ENCODE measurements at places on chromosomes 3 and 15.

DNA sequence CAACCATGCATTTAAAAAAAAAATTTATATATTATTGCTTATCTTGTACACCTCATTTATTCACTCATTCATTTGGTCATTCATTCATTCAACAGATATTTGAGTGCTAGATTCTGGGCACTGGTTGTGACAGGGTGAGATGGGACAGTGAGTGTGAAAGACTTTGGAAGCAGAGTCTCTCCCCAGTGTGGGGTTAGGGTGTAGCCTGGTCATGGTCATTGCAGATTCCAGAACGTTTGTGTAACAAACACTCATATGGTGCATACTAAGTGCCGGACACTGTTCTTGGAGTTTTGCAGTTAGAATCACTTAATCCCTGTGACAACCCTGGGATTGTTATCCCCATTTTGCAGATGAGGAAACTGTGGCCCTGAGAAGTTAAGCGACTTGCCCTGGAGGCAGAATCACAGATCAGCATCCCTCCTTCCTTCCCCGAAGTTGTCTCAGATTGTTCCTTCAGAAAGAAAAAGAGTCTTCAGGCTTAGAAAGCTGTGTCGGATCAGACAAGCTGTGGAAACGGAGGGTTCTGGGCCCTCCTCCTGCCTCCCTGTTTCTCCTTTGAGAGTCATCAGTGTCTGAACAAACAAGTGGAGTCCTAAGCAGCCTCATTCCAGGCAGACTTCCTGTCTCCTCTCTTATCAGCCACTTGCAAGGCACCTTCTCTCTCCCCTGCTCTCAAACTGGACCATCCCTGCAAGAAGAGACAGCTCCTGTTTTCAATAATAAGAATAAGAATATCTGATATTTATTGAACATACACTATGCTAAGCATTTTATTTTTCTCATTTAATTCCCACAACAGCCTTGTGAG is 6.3 kb downstream of the LOXL1 start:
- no peak for DNase-seq

DNA sequence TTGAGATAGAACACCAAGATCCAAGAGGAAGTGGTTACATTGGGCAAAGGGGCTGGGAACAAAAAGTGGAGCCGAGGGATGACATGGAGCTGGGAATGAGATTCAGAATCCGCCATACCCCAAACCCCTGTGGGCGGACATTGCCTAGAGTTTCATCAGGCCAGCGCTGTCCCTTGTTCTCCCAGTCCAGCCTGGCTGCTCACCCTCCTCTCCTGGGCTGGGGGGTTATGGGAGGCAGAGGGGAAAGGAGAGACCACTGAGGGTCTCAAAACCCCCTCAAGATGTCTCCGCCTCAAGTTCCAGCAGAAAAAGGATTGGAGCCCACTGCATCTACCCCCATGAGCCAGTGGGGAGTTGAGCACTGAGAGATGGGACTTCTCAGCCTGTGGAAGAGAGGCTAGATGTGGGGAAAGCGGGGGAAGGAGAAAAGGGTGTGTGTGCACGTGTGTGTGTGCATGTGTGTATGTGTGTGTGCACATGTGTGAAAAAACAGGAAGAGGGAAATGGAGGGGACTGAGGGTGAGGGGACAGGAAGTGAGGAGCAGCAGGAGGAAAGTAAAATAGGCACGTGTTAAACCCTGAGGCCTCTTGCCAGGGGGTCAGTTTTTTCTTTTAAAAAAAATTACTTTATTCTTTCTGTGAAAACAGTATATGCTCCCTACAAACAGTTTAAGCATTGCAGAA is 14.3 kb downstream of the GRM2 start:
- no peak for DNase-seq

DNA sequence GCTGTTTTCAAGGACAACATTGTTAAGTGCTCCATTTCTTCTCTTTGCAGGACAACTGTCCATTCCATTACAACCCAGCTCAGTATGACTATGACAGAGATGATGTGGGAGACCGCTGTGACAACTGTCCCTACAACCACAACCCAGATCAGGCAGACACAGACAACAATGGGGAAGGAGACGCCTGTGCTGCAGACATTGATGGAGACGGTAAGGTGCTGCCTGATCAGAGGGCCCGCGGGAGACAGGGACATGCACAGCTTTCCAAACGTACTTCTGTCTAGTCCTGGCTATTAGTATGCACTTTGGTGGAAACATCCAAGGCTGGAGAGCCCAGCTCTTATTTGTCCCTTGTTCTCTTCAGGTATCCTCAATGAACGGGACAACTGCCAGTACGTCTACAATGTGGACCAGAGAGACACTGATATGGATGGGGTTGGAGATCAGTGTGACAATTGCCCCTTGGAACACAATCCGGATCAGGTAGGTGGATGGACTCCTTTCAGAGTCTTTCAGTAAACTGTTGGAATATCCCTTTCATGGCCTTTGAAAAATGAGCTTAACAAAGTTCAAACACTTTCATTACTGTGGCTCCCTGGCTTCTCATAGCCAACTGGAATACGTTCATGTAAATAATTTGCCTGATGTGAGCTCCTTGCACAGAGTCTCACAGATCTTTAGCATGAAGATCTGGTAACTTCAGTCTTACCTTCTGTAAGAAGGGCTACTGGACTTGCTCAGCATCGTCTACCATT is 10.4 kb downstream of the THBS1 start:
- no peak for DNase-seq

- DNase-seq, result no peak
Measured at GRCh38 chr3:56836276-56837163, 34.8 kb upstream of the ARHGEF3 start.

GRCh38 chr3:17844236-17844635 is 101.8 kb upstream of the TBC1D5 start:
- no peak for DNase-seq

GRCh38 chr15:26641144-26641543 is 131.7 kb downstream of the GABRB3 start:
- no peak for DNase-seq

- no peak for DNase-seq
Measured at GRCh38 chr3:129602730-129603560, 3.5 kb downstream of the PLXND1 start.

GRCh38 chr3:38978729-38979128 is 73.0 kb downstream of the SCN11A start:
- no peak for DNase-seq

- no peak for DNase-seq
Measured at GRCh38 chr3:7333125-7333524, 472.2 kb downstream of the GRM7 start.

- peak; percentile 14 for DNase-seq
Measured at GRCh38 chr3:129123314-129124060, 1.9 kb upstream of the RAB43 start.

- DNase-seq, result no peak
Measured at GRCh38 chr15:39575180-39575579, 5.7 kb upstream of the THBS1 start.

DNA sequence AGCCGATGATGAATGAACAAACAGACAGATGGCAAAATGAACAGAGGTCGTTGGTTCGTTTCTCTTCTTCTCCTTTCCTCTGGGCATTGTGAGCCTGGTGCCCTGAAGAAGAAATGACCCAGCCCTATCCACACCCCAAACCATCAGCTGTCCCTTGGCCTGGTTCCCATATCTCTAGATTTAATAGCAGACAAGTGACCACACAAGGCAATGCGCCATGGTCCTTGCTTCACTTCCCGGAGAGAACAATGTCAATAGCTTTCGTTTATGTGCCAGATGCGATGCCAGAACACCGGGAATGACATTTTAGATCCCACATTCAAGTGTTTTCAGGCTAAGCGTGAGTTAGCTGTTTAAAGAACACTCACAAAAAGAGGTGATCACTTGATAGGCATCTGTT is 17.7 kb downstream of the POC1A start:
- no peak for DNase-seq

GRCh38 chr3:57017459-57017845 is 43.0 kb upstream of the SPATA12 start:
- DNase-seq, result no peak

GRCh38 chr3:52068055-52068571 is 11.7 kb upstream of the DUSP7 start:
- DNase-seq, result no peak

- DNase-seq, result no peak
Measured at GRCh38 chr15:81492969-81493645, 119.1 kb upstream of the TMC3 start.

DNA sequence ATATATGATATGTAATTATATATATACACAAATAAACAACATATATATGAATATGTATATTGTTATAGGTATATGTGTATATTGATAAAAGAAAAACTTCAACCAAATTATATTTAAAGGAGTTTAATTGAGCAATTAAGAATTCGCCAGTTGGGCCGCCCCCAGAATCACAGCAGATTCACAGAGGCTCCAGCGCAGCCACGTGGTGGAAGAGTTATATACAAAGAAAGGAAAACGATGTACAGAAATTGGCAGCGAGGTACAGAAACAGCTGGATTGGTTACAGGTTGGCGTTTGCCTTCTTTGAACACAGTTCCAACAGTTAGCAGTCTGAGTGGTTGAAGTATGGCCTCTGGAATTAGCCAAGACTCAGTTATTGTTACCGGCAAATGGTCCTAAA is 137.3 kb upstream of the SLC24A5 start:
- DNase-seq, result no peak

DNA sequence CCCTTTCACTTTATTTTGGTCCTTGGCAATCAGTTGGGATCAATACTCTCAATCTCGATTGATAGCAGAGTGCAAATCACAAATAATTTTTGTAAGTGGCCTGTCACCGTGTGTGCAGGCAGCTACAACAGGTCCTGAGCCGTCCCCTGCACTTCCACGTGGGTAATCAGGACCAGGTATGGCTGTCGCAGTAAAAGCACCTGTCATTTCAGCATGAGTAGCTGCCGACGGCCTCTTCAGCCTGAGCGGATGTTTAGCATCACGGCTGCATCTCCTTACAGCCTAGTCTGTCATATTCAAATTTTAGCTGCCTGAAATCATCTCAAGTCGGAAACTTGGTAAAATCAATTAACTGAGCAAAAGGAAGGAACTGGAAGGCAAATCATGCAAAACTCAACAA is 53.0 kb upstream of the FOXP1 start:
- DNase-seq, result no peak

DNA sequence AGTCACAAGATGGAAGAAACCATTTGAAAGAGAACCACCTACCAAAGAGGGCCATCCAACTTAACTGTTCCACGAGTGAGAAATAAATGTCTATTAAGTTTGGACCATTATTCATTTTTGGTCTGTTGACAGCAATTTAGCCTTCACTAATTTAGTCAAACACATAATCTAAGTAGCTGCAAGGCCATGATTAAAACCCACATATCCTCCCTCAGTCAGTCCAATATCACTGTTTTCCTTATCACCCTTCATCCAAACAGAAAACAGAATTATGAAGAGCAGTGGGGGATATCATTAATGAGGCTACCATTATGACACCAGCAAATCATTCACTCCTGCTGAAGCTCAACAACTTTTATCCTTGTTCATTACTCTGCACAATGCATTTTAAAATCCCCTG is 52.0 kb downstream of the PIK3CB start:
- DNase-seq, result no peak

DNA sequence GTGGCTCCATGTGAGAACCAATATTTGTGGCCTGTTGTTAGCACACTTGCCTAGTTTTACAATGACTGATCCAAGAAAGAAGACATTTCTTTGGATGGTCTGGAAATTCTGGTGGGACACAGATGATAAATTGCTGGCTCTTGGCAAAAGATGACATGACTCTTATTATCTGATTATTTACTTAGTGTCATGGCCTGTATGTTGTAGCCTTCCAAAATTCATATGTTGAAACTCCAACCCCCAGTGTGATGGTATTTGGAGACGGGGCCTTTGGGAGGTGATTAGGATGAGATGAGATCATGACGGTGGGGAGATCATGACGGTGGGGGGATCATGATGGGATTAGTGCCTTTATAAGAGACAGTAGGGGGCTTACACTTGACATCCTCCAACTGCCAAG is 30.0 kb upstream of the AKAP13 start:
- no peak for DNase-seq

DNA sequence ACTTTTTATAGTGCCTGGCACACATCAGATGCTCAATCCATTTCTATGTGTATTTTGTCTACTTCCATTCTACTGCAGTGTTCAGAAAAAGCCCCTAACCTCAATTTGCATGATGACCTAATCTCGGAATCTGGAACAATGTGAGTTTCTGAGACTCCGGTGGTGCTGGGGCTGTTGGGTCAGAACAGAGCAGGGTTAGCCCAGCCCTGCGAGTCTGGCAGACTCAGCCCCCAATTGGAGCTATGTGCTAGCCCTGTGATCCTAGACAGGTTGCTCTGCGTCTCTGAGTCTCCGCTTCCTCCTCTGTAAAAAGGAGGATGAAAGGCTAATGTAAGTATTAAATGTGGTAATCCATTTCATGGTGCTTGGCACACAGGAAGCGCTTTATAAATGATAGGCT is 95.0 kb upstream of the ICE2 start:
- DNase-seq, result peak; percentile 63

DNA sequence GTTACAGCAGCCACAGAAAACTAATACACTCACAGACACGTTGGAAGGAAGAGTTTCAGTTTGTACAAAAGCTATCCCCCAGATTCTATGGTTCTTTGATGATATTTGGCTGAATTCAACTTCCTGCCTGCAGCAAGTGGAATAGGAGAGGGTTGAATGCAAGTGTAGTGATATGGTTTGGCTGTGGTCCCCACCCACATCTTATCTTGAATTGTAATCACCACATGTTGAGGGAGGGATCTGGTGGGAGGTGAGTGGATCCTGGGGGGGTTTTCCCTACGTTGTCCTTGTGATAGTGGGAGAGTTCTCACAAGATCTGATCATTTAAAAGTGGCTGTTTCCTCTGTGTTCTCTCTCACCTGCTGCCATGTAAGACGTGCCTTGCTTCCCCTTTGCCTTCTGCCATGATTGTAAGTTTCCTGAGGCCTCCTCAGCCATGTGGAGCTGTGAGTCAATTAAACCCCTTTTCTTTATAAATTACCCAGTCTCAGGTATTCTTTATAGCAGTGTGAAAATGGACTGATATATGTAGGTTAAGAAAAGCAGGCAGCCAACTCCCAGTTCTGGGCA is 29.8 kb downstream of the NMNAT3 start:
- no peak for DNase-seq

GRCh38 chr3:50518436-50518835 is 15.0 kb upstream of the CACNA2D2 start:
- DNase-seq, result no peak

- DNase-seq, result no peak
Measured at GRCh38 chr3:195236801-195237570, 34.0 kb downstream of the XXYLT1 start.

- no peak for DNase-seq
Measured at GRCh38 chr15:56948000-56948763, 29.7 kb downstream of the TCF12 start.

GRCh38 chr3:89392991-89393390 is 285.6 kb downstream of the EPHA3 start:
- no peak for DNase-seq

DNA sequence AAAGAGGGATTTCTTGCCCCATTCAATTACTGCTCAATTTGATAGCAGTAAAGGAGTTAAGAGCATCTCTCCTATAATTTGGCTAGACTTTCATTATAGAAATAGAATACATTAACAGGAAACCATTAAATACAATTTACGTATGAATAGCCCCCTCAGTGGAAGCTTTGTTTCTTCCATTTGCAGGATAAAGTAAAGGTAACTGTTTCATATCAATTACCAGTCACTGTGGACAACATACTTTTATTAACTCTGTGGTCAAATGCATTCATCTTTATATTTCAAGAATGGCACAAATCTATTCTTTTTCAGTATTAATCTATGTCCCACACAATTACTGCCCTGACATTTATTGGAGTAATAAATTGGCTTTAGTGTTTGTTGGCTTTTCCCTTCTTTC is 613.4 kb downstream of the NLGN1 start:
- no peak for DNase-seq

All from T-helper 17 cell (primary cell).